ENCODE measurements at places on chromosomes 2 and 18.
A peak's percentile ranks its signal among the peaks of the same experiment; 100 is the strongest.

GRCh38 chr18:9890957-9891356 lies 5.2 kb downstream of the TXNDC2 start:
- DNase-seq = no peak

- DNase-seq = no peak
These were observed 57.6 kb downstream of the CYTIP start for GRCh38 chr2:157386247-157386646.

DNA sequence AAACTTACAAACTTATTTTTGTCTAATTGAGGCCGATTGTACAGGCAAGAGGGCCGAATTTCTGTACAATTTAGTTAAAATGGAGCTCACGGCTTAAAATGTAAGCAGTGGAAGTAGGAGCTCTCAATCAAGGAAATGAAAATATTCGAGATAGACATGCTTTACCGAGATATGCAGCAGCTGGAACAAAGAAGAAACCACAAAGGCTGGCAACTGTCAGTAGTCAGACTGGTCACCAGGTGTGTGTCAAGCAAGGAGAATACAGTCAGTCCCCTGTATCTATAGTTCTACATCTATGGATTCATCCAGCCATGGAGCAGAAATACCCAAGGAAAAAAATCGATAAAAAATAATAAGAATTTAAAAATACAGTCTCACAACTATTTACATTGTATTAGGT lies 122.6 kb downstream of the WDSUB1 start:
- no peak for DNase-seq

DNA sequence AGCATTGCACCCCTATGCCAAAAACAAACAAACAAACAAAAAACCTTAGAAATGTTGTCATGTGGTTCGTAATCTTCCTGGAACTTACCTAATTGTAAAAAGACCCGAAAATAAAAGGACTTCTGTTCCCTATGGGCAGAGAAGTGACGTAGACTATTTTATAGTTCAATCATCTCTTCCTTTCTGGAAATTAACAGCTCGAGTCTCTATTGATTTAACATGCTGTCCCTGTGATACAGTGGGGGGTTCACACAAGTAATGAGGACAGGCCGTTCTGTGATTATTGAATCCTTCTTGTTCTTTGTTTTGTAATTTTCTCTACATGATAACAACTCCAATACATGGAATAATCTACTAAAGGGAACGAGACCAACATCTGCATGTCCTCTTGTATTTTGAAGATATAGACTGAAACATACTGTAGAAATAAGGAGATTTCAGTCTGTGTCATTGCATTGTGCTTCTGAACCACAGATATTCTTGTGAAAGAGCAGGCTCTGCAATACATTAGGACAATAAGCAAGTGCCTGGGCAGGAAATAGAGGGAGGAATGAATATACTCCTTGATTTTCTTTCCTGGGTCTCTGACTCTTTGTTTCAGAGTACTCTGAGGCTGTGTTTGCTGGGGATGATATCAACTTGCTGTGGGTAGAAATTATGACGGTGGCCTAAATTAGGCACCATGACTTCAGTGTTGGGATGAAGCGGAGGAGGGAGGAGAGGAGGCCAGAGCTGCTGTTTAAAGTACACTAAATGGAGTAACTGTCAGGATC lies 65.7 kb upstream of the PPM1B start:
- no peak for DNase-seq

DNA sequence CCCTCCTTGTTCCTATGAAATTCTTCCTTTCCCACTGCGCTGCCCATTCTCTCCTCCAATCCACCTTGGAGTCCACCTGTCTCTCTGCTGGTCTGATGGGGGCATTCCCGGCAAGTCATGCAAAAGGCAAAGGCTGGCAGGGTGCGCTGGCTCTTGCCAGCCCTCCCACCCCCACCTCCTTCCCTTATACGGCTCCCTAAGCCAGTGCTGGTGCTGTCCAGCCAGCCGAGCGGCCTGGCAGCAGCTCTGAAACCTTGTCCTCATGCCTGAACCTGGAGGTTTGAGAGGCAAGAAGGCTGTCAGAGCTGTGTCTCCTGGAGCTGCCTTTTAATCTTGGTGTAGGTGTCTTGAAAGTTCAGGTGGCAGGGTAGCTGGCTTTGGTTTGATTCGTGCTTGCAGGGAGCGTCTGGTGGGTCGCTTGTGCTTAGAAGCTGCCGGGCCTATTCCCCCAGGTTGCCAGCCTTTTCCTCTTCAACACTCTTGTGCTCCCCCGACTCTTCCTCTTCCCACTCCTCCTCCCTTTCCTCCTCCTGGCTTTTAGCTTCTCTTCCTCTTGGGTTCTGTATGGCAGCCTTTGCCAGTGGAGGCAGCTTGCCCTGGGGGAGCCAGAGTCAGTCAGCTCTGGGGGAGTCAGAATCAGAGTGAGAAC lies 748 bp downstream of the LIPG start:
- no peak for DNase-seq

GRCh38 chr2:27866237-27866636 lies 23.9 kb downstream of the RBKS start:
- DNase-seq = no peak

- peak; percentile 54 for DNase-seq
These were observed 4.9 kb downstream of the KLHL30 start for GRCh38 chr2:238143239-238143951.

DNA sequence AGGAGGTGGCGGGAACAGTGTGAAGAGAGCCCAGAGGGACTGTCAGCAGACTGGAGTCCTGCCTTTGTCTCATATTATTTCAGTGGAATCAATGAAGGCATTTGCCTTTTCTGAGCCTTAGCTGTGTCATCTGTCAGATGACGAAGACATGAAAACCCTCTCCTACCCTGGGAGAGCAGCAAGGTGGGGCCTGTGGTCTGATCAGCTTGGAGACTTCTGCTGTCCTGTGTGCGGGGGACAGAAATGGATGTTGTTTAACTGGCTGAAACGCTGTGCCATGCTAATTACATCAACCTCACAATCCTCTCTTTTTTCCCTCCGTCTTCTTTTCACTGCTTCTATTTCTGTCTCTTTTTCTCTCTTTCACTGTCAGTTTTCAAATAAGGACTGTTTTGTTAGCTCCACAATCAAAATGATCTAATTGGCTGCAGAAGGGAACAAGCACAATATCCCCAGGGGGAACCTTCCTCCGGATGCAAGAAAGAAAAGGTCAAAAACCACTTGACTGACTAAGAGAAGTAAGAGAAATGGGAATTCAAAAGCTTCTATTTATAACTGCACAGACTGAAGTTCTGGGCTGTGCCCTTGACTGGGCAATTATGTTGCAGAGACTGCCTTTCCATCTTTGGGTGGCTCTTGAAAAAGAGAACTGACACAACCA lies 340.1 kb downstream of the CLIP4 start:
- no peak for DNase-seq

GRCh38 chr2:163455815-163456214 lies 280.0 kb downstream of the FIGN start:
- DNase-seq = no peak

Measured in HCT116 (cell line).